Glomerular endothelial cell (primary cell): ENCODE measurements at places on chromosomes 2 and 18. TPM values are rescaled to one million over a fixed set of nuclear protein-coding genes. Genes with fewer than 3 reads are reported as not detected.

The TUBB8B gene
- total RNA-seq = not detected in 2 replicates

The COLEC12 gene
- 13.2 and 31.7 TPM in 2 replicates for total RNA-seq

The MROH2A gene
- not detected in 2 replicates for total RNA-seq

The AGXT gene
- total RNA-seq = not detected in 2 replicates
